ENCODE measurements at places on chromosomes 7 and 10.
A peak's percentile ranks its signal among the peaks of the same experiment; 100 is the strongest.

DNA sequence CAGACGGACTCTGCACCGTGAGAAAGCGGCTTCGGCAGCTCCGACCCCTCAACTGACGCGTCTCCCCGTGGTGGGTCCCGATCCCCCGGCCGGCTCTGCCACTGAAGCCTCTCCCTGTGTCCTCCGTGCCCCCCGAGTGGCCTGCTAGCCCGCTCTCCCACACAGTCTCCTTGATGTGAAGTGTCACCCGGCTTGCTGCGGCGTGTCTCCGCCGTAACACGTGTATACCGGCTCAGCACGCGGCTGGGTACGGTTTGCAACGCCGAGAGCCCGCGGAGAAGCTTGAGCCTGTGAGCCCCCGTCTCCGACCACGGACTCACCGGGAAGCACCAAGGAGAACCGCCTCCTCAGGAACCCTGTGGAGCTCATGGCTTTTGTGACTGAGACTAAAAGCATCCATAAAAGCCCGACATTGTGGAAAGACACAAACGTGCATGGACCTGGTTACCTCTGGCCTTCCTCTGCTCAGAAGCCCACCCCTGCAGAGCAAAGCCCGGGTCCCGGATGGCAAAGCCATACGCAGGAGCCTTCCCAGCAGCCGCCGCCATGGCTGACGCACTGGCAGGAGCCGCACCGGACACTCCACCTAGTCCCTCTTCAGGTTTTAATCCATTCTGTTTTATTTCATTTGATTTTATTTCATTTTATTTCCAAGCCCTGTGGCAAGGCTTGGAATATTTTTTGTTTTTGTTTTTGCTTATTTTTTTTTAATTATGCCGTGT, 17.0 kb downstream of the PTPRN2 start:
- DNase-seq = no peak

DNA sequence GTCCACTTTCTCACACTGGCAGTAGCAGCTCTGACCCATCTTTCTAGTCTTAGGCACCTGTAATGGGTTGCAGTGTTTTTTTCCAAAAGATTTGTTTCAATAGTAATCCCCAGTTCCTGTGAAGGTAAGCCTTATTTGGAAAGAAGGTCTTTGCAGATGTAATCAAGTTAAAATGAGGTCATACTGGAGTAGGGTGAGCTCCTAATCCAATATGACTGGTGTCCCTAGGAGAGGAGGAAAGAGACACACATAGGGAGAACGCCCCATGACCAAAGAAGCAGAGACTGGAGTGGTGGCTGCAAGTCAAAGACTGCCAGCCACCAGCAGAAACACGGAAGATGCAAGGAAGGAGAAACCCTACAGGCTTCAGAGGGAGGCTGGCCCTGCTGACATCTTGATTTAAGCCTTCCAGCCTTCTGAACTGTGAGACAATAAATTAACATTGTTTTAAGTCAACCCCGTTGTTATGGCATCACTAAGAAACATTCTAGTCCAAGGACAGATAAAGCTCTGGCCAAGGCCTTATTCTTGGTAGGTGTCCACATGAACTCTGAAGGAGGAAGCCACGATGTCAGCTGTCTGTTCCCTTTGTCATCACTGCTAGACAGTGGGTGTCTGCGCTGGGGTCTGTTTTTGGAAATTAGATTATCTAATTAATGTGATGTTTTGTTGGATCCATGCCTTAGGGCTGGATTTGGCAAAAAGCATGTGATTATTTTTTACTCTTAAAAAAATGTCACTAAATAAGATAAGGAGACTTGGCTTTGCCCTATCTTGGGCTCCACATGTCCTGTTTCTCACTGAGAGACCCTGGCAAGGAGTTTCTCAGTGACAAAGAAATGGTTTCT, 214.9 kb downstream of the KCNMA1 start:
- DNase-seq = no peak

GRCh38 chr7:150838965-150839650, 13.2 kb upstream of the AOC1 start:
- DNase-seq = no peak

- DNase-seq = no peak
Observed at GRCh38 chr10:3516234-3516922, 268.6 kb downstream of the KLF6 start.

DNA sequence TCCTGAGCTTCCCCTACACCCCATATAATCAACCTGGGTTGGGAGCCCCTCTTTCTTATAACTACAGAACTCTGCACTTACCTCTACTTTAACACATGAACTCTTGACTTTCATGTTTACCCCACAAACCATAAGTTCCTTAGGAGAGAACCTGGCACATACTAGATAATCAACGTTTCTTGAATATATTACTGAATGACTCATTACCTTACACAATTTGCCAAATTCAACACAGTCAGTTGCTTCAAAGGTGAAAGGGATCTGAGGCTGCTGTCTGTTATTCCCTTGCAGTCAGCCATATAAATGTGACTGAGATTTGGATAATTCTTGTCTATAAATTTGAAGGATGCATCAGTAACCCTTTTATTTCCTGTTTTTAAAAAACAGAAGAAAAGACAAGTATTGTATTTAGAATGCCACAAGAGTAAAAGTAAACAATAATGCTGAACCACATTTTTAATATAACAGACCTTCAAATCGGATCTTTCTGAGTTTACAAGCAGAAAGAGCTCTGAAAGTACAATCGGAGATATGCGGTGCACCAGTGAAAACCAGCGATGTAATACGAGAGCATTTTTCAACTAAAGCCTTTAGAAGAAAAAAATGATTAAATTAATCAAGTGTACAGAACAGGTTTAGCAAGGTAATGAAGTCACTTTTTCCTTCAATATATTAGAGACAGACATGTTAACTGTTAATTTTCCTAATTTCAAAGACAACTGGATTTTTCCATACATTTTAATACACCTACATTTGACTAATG, 29.5 kb upstream of the LRRC17 start:
- no peak for DNase-seq

DNA sequence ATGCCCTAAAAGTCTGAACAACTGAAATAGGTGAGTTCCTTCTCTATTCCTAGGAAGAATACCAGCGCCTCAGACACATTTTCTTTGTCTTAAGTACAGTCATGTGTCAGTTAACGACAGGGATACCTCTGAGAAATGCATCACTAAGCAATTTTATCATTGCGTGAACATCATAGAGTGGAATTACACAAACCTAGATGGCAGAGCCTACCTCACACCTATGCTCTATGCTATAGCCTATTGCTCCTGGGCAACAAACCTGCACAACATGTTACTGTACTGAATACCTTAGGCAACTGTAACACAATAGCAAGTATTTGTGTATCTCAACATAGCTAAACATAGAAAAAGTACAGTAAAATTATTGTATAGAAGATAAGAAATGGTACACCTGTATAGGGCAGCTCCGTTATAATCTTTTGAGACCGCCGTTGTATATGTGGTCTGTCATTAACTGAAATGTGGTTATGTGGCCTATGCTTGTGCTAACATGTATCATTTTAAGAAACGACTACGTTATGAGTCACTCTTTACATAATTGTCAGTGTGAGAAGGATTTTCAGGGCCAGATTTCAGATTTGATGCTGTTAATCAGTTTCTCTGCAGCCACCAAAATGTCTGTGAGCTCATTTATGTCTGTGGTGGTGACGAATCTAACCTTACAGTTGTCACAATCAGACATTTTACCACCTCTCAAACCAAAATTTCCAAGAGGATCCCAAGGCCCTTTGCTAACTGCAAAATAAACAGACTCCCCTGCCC, 66.1 kb upstream of the STK17A start:
- DNase-seq = no peak

GRCh38 chr10:35691522-35692236, 49.6 kb upstream of the FZD8 start:
- DNase-seq = peak; percentile 15

DNA sequence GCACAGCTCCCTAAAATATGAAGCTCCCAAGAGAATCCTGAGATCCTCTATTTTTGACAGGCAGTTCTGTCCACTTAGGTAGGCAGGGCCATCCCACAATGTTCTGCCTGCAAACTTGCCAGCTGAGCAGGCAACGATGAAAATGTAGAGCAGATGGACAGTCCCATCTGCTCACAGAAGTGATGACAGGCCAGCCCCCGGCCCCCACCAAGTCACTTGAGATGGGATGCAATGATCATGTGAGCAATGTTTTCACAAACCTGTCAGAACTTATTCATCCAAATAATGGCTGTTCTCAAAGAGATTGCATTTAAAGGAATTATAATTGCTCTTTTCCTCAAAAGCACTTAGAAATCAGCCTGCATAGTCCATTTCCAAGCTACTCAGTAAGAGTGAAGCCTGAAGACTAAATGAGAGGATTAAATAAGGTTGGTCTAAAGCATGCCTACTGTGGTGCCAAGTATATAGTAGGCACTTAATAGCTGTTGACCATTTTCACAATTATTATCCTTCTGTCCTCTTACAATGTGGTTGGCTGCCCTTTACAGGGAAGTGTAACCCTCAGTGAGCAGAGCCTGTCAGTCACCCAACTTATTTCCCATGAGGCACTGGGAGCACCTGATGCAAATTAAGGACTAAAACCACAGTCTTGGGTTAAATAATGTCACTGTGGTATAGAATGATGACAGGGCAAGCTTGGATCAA, 301.2 kb downstream of the FGFR2 start:
- no peak for DNase-seq

GRCh38 chr7:156206174-156206573, 393.9 kb upstream of the SHH start:
- DNase-seq = no peak

DNA sequence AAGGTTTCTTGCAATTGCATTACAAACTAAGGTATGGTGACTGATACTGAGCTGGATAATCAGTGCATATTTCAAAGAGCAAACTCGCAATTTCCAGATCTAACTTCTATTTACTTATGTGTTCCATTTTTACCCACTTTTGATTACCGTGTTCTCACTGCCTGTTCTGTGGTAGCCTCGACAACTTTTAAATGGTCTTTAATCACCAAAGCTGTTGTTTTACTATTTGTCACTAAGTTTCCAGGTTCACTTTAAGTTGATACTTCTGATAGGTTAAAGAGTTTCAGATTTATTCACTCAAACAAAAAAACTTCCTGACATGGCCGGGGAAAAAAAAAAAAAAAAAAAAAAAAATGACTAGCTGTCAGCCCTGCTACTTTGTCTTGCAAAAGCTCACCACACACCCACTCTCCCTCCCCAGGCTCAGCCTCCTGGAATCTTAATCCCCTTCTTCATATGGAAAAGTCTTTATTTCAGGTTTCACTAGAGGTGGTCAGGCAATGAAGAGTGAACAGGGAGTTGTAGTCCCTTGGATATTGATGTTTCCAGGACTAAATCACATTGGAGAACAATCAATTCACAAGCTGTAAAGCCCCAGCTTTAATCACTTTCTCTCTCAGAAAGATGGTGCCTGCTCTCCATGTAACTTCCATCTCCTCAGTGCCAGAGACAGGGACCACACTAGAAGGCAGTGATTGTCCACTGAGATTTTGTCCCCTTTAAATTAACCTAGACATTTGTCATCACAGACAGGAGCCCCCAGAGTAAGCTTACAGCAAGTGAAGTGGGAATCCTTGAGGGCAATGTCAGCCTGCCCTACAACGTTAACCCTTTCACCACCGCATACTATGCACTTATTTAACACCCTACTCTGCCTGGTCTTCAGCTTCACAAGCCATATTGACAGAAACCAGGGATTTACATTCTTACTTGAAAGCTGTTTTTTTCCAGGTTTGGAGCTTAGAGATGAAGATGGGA, 749.1 kb upstream of the SORCS1 start:
- DNase-seq = no peak

GRCh38 chr7:148672041-148672440, 26.7 kb upstream of the CUL1 start:
- DNase-seq = no peak

DNA sequence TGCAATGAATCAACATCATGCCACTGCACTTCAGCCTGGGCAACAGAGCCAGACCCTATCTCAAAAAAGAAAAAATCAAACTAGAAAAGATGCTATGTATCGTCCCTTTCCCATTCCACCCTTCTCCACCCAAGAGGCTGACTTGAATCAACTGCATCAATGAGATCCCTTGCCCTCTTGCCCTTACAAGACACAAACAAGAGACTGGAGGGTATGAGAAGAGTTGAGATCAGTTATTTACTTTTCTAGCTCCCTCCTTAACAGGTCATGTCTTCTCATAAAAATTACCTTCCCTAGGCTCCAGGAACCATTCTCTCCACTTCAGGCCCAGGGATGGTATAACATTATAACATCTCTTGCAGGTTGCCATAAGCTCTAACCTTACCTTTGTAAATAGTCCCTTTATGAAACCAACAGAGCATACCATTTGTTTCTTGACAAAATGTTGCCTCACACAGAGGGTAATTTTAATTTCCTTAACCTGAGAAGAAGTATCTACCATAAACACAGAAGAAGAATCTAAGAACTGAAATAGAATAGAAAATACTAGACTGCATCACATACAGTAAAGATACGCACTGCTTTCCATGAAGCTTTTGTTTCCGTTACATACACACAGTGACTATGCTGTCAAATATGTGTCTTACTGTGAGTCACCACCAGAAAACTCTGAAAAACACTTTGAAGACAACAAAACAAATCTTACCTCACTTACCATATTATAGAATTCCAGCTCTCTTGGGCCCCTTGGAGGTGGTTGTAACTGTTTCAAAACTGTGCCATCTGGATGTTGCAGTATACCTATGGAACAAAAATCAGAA, 30.5 kb downstream of the IPMK start:
- DNase-seq = no peak

DNA sequence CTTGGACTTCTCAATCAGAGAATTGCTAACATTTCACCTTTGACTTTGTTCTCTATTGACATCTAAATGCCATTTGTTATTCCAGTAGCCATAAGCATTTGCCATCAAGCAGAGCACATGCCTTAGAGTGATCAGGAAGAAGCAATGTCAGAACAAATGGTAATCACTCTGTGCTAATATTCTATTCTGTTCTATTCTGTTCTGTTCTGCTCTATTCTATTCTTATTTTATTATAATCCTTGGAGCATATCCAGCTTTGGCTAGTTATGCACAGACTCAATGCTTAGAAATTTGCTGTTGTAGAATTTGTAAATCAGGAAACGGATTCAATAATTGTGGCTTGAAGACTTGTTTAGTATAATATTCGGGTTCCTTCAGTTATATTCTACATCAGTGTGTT, 175.4 kb downstream of the EXOC4 start:
- DNase-seq = no peak

DNA sequence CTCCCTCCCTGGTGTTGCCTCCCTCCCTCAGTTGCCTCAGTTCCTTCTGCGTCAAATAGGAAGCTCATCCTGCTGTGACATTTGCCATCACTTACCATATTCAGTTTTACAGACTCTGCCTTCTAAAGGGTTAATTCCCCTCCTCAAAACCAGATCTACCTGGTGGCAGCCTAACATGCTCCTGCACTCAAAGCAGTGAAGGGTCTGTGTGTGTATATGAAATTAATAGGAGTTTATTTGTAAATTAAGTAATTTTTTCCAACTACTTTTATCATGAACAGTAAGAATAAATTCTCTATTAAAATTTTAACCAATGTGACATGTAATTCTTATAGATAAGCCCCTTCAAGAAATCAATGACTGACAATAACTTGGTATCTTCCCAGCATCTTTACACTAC, 158.6 kb upstream of the INSYN2A start:
- DNase-seq = no peak

GRCh38 chr10:86945361-86946212, 11.8 kb downstream of the MMRN2 start:
- DNase-seq = no peak

Data from NCI-H2081 treated with DMSO at 0.1 percent for 48 hours (cell line).